ENCODE measurements at places on chromosomes 5 and 9.

DNA sequence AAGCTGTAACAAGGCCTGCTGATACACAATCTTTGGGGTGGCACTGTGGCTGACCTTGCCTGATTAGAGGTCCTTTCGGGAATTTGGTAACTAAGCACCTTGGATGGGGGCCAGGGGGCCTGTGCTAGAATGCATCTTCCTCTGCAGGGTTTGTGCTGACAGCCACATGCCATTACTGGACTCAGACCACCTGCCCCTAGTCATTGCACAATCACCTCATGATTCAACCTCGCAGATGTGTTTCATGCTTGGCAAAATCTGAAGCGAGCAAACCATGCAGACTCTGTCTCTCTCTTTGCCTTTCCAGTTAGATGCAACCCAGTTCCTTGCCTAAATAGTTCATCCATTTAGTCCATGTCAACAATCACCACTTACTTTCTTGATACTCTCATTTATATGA lies 96.5 kb upstream of the ERCC6L2 start:
- DNase-seq = no peak

DNA sequence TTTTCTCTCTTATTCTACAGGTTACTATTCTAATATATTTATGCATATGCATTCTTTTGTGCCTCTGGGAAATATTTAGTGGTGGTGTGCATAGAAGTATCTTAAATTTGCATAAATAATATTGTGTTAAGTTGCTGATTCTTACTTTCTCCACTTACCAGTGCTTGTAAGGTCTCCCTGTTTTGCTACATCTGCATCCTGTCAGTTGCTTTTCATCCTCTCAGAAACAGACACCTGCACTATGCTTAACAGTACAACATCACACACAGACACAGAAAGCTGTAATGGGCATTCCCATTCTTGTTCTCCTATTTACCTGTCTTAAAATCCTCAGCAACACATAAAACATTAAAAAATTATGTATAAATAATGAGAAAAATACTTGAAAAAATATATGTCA lies 713.3 kb upstream of the RGMB start:
- DNase-seq = no peak

GRCh38 chr9:82209797-82210470 lies 221.4 kb downstream of the SPATA31D1 start:
- no peak for DNase-seq

DNA sequence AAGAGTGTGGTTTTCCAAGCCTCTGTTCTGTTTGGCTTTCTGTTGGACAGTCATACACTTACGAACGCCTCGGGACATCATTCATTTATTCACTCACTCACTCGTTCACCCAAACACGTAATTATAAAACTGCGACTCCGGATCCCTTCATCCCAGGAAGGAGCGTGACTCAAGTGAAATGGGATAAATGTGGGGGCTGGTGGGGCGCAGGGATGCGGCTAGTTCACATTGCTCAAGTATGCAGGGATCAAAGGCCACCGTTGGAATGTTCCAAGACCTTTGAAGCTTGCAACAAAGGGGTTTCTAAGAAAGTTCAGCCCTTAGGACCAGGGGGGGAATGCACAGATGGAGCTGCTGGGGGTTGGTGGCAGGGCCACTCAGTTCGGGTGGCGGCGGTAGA lies 64.2 kb downstream of the CFAP77 start:
- DNase-seq = no peak

DNA sequence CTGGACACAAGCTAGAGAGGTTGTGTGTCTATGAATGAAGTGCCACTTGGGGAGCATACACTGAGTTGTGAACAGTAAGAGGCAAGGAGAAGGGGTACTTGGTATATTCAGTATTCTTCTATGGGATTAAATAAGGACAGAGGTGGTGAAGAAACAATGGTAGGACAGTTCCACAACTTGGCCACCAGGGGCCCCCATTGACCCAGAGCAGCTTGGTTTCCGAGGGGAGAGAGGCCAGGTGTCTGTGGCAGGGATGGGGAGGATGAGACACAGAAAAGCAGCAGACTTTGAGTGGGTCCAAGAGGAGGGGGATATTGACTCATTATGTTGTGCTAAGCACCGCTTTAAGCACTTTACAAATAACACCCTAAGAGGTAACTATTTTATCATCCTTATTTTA lies 220.6 kb downstream of the MELK start:
- no peak for DNase-seq

DNA sequence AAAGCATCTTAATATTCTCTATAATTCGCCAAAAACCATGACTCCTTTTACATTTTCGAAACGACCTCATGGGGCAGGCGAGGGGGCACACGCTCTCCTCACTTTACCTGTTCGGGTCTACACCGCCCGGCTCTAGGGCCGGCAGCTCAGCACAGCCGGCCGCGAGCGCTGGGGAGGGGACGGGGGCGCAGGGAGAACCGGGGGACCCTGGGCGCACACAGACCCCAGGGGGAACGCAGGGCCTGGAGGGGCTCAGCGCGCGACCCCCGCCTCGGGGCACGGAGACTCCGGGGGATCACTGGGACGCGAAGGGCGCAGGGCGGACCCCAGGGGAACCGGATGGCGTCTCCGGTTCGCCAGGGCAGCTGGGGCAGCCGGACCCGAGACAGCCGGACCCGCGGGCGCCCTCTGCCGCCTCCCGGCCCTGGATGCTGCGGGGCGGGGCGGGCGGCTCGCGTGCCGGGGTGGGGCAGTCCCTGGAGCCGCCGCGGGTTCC lies at the start of gene AHRR:
TSS of gene AHRR (plus strand) at position 485 of the 496 bp plus-strand sequence. CDS start 22,189 bp downstream, outside the sequence.
- DNase-seq = no peak

- DNase-seq = no peak
Measured at GRCh38 chr9:95425910-95426551, 90.7 kb downstream of the PTCH1 start.

- DNase-seq = no peak
Measured at GRCh38 chr5:81310402-81311063, 9.1 kb downstream of the ZCCHC9 start.

- DNase-seq = no peak
Measured at GRCh38 chr5:72018143-72018803, 89.0 kb upstream of the MAP1B start.
